Activated T-helper 2 cell treated with anti-CD3 and anti-CD28 coated beads, Interferon-gamma antibody, Interleukin-2, Interleukin-4, amounts not matched to agents 10 μg/mL and 5 μg/mL and 100 μg/mL, durations not matched to agents 14 hours and 24 hours and 36 hours (primary cell): ENCODE measurements at places on chromosomes 6 and 20. TPM values are rescaled to one million over a fixed set of nuclear protein-coding genes. Genes with fewer than 3 reads are reported as not detected.

DNA sequence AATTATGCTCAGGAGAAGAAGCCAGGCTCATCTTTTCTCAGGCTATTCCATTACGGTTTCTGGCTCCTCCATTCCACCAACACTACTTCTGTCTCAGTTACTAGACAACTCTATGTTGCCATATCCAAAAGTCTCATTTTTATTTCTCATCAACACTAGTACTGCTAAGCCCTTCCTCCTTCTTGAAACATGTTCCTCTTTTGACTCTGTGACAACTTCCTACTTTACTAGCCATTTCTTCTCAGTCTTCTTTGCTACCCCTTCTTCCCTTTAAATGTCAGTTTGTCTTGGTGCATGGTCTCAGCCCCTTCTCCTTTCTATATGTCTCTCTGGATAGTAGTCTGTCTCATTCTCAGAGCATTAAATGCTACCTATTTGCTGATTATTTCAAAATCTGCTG, 7.1 kb upstream of the ADGRG6 start:
- no peak for DNase-seq

GRCh38 chr20:51128198-51128597, 105.3 kb upstream of the KCNG1 start:
- DNase-seq, result no peak

- DNase-seq, result no peak
Measured at GRCh38 chr6:110482774-110483400, 6.5 kb upstream of the SLC22A16 start.

DNA sequence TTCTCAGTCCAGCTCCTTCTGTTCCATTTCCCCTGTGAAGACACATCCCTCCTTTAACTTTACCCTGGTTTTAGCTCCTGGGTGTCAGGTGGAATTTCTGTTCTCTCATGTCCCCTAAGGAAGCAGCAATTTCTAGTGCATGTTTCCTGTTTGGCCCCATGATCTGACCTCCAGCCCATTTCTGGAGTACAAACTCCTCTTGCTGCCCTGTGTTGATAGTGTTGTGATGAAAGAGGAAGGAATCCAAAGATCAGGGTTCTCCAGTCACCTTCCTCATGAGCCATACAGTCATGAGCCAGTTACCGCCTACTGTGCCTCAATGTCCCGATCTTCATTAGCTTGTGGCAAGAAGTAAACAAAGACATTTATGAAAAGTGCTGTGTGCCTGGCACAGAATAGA, 97.4 kb downstream of the PHACTR1 start:
- DNase-seq, result no peak

SNX9 gene
- total RNA-seq, result 55.3 and 55.6 TPM in 2 replicates
